ENCODE measurements at places on chromosomes 5 and 9.

GRCh38 chr9:77648234-77649108, at the start of gene GNA14:
Gene GNA14, minus strand, starts transcription at chr9:77648322. Its CDS starts 529 bp downstream, at chr9:77647793.
- no peak for DNase-seq

- DNase-seq = no peak
Observed at GRCh38 chr5:143133721-143134120, 269.8 kb downstream of the NR3C1 start.

GRCh38 chr5:17257705-17258273, 40.4 kb downstream of the BASP1 start:
- DNase-seq = no peak

DNA sequence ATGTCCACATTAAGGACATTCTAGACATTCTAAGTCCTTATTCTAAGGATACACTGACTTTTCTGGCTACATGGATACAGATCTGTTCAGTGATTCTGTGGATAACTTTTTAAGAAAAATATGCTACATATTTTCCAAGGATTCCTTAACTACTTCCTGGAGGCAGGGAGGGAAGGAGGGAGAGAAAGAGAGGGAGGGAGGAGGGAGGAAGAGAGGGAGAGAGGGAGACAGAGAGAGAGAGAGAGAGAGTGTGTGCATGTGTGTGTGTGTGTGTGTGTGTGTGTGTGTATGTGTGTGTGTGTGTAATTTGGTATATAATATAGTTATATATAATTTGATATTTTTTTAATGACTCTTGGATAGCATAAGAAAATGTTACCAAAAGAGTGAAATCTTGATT, 109.8 kb downstream of the TLE4 start:
- peak; percentile 51 for DNase-seq

DNA sequence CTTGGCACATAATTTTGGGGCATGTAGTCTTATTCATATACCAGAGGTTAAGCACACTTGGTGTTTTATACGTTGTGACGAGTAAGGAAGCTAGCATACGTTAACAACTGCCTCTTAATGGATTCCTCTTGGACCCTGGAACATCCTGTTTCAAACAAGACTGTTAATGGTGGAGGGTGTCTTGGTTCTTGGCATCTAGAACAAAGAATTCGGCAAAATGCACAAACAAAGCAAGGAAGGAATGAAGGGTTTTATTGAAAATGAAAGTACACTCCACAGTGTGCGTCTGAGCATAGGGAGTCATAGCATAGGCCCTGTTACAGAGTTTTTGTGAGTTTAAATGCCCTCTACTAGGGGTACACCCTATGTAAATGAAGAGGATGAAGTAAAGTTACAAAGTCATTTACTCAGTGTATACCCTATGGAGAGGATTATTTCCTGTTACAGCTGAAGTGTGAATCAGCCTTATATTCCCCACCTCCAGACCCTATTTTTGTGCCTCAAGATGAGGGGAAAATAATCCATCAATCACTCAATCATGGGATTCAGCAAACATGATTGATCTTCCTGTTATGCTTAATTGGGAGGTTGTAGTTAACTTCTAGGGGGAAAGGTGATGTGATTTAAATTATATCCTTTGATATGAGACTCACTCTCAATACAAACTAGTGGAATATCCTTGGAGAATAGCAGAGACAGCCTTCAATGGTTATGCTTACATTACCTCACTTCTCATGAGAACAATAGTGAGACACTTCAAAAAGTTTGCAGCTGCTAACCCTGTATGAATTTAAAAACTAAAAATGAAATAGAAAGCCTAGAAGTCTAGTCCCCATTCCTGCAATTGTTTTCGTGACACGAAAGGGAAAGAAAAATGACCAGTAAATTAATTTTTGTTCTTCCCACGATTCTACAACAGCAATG, 84.9 kb upstream of the MYO10 start:
- no peak for DNase-seq

DNA sequence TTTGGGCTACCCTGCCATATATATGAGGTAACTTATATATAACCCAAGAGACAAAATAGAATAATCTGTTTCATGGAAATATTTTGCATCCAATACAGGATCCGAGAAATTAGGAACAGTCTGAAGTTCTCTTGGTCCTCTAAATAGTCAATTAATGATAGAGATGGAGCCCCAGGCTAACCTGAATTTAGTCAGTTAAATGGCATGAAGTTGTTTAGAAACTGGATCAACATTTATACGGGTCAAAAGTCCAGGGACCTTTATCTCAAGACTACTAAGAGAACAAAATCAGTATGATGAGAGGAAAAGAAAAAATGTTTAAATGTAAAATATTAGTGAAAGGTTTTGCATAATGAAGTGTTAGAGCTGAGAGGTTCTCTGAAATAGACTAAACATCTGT, 303.3 kb upstream of the ACTBL2 start:
- no peak for DNase-seq

DNA sequence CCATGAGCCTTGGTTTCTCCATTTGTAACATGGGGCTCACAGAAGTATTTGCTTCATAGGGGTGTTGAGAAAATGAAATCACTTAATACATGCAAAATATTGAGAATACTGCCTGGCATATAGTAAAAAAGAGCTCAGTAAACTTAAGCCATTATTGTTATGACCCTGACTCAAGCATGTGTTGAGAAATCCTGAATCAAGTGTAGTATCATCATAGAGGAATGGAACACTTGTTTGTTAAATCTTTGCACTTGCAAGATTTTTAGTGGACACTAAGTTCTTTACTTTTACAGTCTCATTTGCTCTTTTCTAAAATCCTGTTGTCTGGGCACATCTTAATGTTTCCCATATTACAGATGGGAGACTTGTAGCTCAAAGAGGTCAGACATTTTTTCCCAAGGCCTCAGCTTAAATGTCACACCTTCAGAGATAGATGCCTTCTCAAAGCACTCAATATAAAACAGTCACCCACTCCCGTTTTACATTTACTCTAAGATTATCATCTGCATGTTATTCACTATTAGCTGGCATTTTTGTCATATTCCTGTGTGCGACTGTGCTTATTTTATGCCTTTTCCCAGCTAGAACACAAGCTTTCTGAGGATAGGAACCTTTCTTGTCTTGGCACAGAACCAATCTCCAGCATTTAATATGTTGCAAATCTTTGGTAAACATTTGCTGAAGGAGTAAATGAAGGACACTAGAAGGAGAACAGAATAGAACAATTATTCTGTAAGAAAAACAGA, 250.0 kb upstream of the TNC start:
- DNase-seq = no peak

- no peak for DNase-seq
Observed at GRCh38 chr9:76203373-76203772, 190.9 kb downstream of the RFK start.

DNA sequence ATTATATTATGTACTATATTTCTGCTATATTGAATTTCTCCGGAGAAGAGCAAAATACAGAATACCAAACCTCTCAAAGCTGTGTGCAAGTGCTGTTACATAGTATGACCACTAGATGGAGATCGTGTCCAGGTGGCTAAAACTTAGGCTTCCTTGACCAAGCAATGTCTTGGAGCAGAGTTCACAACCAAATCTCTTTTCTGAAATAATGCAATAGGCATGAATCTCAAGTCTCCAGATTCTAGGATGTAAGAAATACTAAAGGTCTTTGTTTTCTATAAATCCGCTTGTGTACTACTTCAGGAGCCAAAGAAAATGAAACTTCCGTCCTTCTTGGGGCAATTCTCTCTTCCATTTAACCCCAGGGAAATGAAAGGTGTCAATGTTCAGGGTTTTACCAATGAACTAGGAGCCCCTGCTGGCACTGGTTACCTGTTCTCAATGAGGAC, 181.5 kb upstream of the RAI14 start:
- peak; percentile 64 for DNase-seq

GRCh38 chr5:136213919-136214493, 21.0 kb upstream of the SMIM32 start:
- DNase-seq = peak; percentile 11

- DNase-seq = no peak
Observed at GRCh38 chr9:82582693-82583092, 480.2 kb downstream of the RASEF start.

- DNase-seq = no peak
Observed at GRCh38 chr9:16575986-16576245, 294.6 kb downstream of the BNC2 start.

- DNase-seq = peak; percentile 18
Observed at GRCh38 chr9:84327184-84327583, 13.4 kb downstream of the SLC28A3 start.

DNA sequence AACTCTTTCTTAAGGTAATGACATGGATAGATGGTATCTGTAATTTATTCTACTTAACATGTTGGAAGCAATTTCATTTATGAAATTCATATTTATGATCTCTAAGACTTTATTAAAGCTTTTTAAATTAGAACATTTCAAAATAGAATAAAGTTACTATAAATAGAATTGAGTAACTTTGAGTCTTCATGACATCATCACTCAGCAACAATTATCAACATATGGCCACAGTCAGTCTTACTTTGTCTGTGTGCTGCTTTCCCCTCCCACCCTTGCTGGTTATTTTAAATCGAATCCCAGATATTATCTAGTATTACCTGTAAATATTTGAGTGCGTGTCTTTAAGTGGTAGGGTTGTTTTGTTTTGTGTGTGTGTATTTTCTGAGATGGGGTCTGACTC, 65.2 kb downstream of the IPO11 start:
- DNase-seq = peak; percentile 30

DNA sequence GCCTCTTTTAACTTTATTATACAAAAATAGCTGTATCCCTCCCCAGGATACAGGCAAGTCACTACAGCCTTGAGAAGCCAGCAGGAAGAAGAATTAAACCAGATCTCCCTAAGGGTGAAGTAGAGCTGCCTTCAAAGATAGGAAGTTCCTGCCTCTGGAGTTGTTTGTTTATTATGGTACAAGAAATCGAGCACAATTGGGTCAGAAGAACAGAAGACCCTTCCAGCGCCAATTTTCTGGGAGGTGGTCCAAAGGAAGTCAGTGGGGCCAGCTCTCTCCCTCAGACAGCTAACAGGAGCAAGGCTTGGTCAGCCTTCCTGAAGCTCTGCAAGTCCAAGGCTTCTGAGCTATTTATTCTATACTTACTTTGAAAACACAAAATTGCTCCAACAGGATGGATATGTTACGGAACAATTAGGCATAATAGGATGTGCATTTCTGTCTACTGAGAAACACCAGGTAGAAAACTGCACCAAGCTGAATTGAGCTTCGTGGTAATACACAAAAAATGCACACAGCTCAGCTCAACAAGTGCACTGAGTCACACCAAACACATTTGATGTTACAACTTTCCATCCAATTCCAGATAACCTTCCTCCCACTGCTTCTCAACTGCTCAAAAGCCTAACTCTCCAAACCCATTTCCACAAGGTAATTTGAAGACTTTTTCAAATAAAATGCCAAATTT, 16.0 kb downstream of the SERINC5 start:
- DNase-seq = no peak

GRCh38 chr5:135134691-135135381, 100.8 kb upstream of the PITX1 start:
- DNase-seq = no peak

DNA sequence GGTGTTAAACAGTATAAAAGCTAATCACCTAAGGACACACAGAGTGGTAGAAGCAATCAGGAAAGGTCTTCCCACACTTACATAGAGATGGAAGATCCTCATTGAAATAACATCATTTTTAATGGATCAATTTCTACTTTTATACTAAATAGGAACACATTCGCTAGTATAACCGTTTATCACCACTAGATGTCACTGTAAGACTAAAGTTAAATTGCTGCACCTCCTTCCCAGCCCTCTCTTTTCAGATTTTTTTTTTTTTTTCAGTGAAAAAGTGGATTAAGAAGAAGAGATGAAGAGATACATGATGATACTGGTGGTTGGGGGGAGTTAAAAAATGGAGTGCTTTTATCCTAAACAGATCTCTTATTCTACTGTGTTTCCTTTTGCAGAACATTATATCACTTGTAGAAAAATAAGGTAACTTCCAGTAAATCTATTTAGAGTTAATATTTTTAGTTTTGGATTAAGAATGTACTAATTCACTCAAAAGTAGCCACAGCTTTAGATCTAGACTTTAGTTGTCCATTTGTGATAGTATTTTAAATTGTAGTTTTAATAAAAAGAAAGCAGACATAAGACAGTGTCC, 116.9 kb upstream of the ARRDC3 start:
- peak; percentile 66 for DNase-seq

DNA sequence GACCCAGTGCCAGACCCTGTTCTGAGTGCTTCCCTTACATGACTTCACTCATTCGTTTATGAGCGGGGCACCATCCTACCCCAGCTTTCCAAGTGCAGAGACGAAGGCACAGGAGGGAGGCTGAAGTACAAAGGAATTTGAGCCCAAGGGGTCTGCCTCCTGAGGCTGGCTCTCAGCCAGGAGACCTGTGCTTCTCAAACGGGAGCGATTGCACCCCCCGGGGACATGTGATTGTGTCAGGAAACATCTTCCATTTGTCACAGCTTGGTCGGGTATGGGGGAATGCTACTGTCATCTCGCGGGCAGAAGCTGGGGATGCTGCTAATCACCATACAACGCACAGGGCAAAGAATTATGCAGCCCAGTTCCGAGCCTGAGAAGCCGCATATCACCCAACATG, 23.9 kb downstream of the ADCY2 start:
- DNase-seq = no peak

DNA sequence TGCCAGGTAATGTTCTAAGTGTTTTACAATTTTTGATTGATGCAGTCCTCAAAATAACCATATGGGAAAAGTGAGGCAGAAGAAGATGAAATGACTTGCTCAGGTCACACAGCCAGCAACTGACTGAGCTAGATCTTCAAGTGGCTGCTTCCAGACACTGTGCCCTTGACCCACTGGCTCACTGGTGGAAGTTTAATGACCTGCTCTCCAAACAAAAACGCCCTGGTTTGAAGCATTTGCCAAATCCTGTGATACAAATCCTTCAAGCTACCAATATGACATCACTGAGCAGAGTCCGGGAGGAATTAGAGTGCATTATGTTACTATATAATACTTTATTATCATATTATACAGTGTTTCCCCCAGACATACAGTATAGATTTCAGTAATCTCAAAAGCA, 459.4 kb downstream of the GADD45G start:
- no peak for DNase-seq

DNA sequence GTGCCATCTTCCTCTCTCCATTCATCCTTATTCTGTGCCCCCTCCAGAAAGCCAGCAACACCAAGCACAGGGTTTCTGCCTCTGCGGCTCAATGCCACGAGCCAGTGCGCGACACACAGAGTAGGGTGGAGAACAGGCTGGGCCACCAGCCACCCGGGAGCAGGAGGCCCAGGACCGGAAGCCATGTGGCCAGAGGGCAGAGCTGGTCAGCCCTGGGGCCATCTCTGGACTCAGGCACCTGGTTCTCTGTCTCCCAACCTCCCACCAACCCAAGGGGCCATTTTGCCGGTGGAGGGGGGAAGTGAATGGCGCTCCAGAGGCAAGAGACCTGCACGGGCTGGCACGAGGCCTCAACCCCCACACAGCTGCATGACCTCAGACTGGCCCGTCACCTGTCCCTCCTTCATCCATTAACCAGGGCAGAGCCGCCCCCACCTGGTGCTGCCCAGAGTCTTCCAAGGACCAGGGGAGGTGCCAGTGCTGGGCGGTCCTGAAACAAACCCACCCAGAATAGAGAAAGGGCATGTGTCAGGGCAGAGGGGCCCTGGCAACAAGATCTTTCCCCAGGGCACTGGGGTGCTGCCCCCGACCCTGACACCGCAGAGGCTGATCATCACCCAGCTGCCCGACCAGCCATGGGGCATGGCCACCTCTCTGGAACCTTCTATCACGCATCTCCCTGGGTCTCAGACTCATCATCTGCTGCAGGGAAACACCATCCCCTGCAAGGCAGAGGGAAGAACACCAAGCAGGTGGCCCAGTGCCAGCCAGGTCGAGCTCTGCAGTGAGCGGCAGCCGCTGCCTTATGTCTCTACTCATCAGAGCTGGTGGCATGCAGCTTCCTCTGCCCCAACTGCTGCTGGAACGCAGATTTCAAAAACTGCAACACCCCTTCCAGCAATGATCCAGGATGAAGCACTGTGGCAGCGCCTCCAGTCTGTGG, 11.9 kb downstream of the VAV2 start:
- DNase-seq = no peak
